ENCODE measurements at places on chromosomes 3 and 15.

DNA sequence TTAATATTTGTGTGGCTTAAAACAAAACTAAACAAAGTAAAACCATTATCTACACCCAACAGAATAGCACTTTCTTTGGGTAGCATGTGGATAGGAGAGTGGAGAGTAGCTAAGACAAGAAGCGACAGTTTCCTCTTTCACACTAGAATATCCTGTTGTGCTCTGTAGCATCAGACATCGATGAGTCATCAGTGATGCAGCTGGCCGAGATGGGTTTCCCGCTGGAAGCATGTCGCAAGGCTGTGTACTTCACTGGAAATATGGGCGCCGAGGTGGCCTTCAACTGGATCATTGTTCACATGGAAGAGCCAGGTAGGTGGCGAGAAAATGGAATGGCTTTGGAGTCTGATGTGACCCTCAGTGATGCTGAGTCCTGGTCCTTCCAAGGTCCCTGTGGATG is 108.1 kb downstream of the USP13 start:
- H3K36me3 ChIP-seq: peaks cover 13% of the 10 kb centered on the region
- no peak overlapping the region for H3K4me3 ChIP-seq
- no peak overlapping the region for H3K27ac ChIP-seq
- no peaks in the 10 kb centered on the region for H3K4me1 ChIP-seq

DNA sequence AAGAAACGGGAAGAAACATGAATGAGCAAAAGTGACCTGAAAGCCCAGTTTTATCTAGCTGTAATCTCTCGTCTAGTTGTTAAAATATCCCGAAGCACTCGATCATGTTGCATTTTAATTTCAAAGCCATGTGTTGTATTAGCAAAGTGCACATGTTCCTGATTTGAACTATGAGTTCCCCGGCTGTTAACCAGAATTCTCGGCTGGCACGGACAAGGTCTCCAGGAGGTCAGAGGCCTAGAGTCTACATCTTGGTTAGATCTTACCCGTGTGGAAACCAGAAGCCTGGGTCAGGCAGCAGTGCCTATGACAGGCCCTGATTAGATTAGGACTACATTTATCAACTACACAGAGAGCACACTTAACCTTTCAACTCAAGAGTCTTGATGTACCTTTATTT is 195.8 kb downstream of the CDIN1 start:
- no peak for DNase-seq
- no peak overlapping the region for H3K27ac ChIP-seq
- no peaks in the 10 kb centered on the region for H3K27me3 ChIP-seq

- H3K4me3 ChIP-seq: no peak overlapping the region
- no peak for DNase-seq
- no peaks in the 10 kb centered on the region for H3K4me1 ChIP-seq
- H3K36me3 ChIP-seq: no peaks in the 10 kb centered on the region
- no peaks in the 10 kb centered on the region for H3K27me3 ChIP-seq
Measured at GRCh38 chr15:35858707-35859106, 312.7 kb upstream of the DPH6 start.

DNA sequence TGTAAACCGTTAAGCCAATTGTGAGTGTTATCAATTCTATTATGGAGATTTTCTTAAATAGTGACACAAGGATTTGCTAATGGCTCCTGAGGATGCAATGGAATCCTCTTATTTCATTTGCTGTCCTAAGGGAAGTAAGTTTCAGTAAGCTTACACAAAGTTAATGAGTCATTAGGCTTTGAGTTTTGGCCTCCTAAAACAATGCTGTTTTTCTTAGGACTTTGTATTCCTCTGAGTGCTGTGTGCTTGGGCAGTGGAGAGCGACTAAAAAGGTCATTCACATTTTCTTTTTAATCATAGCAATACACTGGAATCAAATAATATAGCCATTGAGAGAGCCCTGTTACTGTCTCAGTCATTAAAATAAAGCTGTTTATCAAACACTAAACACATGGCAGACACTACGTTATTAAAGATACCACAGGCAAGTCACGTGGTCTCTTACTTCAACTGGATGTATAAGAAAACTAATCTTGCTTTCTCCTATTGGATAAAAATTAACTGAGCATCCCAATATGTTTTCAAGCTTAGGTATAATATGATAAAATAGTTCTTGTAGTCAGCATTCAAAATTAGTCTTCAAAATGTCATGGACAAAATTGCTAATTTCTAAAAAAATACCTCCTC is 290.8 kb downstream of the NLGN1 start:
- no peaks in the 10 kb centered on the region for H3K27me3 ChIP-seq
- H3K4me1 ChIP-seq: peaks cover 6% of the 10 kb centered on the region
- no peaks in the 10 kb centered on the region for H3K36me3 ChIP-seq
- no peak for DNase-seq

- no peak overlapping the region for H3K27ac ChIP-seq
- H3K4me3 ChIP-seq: no peak overlapping the region
- peaks cover 16% of the 10 kb centered on the region for H3K4me1 ChIP-seq
- DNase-seq: no peak
- H3K36me3 ChIP-seq: no peaks in the 10 kb centered on the region
Measured at GRCh38 chr3:59131016-59131766, 81.4 kb upstream of the CFAP20DC start.

DNA sequence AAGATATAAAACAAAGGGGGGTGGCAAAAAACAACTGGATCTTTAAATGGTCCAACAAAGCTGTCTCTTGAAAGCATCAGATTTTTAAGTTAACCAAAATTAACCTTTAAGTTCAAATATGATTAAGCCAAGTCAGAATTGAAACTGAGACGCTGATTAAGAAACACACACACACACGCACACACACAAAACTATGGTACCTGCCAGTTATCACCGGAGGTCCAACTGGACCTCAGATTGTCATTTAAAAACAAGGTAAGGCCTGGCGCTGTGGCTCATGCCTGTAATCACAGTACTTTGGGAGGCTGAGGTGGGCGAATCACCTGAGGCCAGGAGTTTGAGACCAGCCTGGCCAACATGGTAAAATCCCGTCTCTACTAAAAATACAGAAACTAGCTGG is 10.4 kb downstream of the ARF4 start:
- no peak for DNase-seq
- no peak overlapping the region for H3K4me3 ChIP-seq
- H3K4me1 ChIP-seq: no peaks in the 10 kb centered on the region
- no peaks in the 10 kb centered on the region for H3K27me3 ChIP-seq
- no peak overlapping the region for H3K27ac ChIP-seq
- peaks cover 68% of the 10 kb centered on the region for H3K36me3 ChIP-seq

DNA sequence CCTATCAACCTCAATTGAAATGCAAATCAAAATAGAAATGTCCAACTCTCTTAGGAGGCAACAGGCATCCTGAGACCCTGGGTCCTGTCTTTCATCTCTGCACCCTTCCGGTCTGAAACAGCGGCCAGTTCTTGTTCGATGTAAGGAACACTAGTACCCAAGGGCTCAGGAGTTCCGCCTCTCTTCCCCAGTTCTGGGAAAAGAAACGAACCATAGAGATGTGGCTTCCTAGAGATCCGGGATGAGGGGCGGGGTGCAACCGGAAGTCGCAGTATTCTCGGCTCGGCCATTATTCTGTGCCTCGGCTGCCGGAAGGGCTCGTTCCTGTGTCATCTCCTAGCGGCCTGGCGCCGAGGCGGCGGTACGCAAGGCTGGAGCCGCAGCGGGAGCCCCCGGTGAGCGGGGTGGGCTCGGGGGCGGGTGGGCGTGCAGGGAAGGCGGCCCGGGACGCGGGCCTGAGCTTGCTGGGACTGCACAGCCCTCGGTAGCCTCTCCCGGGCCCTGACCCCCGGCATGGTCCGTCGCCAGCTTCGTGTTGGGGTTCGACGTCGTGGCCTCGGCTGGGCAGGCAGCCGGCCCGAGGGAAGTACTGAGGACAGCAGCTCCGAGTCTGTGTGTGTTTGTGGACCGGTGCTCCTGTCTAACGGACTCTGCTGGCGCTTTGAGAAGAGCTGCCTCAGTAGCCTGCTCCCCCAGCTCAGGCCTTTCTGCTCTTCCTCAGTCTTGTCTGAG is at the start of gene ZNF197:
TSS of gene ZNF197 (plus strand) at position 288 of the 732 bp plus-strand sequence. CDS start 4,119 bp downstream, outside the sequence.
- peak; percentile 86 for DNase-seq
- H3K36me3 ChIP-seq: peaks cover 39% of the 10 kb centered on the region
- peak within 1 kb of the TSS; percentile 82 for H3K27ac ChIP-seq
- peak within 1 kb of the TSS; percentile 82 for H3K4me3 ChIP-seq

DNA sequence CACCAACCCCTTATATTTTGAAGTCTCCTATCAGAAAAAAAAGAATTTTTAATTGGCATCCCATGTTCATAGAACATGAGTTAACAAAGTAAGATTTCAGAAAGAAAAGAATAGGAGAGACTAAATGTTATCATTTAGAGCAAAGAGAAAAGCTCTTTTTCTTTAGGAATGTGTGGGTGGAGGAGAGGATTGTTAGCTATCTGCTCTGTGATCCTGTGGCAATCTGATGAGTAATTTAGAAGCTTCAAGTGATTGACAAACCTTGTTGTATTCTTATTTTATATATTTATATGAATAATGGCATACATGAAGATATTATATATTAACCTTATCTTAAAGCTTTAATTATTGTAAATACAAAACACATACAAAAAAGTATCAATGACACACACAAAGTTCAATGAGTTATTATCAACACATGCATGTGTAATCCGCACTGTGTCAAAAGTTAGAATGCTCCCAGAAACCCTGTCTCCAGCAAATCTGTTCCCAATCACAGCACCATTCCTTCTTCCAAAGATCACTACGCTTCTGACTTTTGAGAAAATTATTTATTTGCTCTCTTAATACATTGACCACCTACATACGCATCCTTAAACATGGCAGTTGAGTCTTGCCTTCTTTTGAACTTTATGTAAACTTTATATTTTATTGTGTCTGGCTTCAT is 907.4 kb downstream of the MCTP2 start:
- H3K36me3 ChIP-seq: no peaks in the 10 kb centered on the region
- no peaks in the 10 kb centered on the region for H3K27me3 ChIP-seq
- no peak overlapping the region for H3K27ac ChIP-seq
- H3K4me3 ChIP-seq: no peak overlapping the region
- no peak for DNase-seq

DNA sequence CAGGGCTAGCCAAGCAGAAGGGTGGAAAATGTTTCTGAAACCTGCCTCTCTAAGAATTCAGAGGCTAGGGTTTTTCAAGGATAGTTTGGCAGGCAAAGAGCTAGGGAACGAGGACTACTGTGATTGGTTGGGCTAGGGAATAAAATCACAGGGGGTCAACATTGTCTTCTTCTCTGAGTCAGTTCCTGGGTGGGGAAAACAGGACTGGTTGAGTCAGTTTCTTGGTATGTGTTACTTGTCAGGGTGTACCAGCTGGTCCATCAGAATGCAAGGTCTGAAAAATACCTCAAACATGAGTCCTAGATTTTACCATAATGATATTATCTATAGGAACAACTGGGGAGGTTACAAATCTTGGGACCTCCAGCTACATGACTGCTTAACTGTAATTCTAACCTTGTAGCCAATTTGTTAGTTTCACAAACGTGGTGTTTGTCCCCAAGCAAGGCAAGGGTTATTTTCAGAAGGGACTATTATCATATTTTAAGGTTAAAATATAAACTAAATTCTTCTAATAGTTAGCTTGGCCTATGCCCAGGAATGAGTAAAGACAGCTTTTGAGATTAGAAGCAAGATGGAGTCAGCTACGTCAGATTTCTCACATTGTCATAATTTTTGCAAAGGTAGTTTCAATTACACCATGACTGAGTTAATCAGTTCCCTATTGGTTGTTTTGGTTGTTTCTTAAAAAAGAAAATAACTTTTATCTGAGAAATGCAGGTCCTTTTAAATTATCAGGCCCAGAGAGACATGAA is 231.5 kb downstream of the ALCAM start:
- H3K36me3 ChIP-seq: no peaks in the 10 kb centered on the region
- H3K4me3 ChIP-seq: no peak overlapping the region
- no peak for DNase-seq
- H3K27me3 ChIP-seq: no peaks in the 10 kb centered on the region

- peaks cover 2% of the 10 kb centered on the region for H3K27me3 ChIP-seq
- no peak overlapping the region for H3K27ac ChIP-seq
- no peak overlapping the region for H3K4me3 ChIP-seq
- H3K4me1 ChIP-seq: peaks cover 7% of the 10 kb centered on the region
Measured at GRCh38 chr3:141405591-141405990, 37.3 kb downstream of the ZBTB38 start.

DNA sequence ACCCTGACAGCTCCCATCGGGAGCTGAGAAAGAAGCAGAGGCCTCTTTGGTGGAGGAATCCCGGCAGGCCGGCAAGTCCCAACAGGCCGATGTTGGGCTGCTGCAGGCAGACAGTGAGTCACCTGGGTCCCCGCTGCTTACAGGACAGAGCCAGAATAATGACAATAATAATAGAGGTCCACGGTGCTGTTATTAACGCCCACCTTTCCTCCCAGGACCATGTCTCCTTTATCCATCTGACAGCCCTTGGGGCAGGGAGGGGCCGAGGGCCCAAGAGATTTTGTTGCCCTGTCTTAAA is 29.3 kb upstream of the MAGEF1 start:
- H3K36me3 ChIP-seq: no peaks in the 10 kb centered on the region
- DNase-seq: no peak
- H3K4me1 ChIP-seq: peaks cover 16% of the 10 kb centered on the region
- H3K27me3 ChIP-seq: no peaks in the 10 kb centered on the region
- H3K27ac ChIP-seq: no peak overlapping the region

DNA sequence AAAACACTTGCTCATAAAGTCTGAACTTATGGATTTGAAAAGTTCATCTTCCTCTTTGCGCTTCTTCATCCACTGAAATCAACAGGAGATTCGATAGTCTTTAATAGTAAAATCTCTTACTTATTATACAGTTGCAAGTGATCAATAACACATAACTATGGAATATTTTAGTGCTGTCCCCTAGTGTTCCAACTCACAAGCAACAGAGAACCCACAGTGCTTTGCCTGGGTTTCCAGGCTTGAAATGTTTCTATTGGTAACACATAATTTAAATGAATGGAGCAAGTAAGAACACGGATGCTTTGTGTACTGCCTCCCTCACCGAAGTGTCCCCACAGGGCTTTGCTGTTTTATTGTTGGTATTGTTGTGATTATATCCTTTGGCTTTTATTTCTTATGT is 93.5 kb downstream of the WDR72 start:
- H3K36me3 ChIP-seq: no peaks in the 10 kb centered on the region
- no peak overlapping the region for H3K4me3 ChIP-seq
- no peak for DNase-seq
- no peaks in the 10 kb centered on the region for H3K4me1 ChIP-seq

DNA sequence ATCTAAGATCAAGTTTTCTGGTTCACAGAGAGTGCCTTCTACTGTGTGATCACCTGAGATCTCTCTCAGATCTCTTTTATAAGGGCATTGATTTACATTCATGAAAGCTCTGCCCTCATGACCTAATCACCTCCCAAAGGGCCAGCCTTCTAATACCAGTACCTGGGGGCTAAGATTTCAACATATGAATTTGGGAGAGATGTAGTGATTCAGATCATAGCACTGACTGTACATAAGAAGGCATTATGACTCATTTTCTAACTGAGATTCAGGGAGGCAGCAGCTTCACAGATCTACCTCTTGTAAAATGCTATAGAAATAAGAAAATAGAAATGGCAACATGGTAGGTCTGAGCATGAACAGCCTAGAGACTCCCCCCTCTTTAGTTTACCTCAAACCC is 39.6 kb downstream of the VGLL3 start:
- peaks cover 2% of the 10 kb centered on the region for H3K4me1 ChIP-seq
- no peaks in the 10 kb centered on the region for H3K27me3 ChIP-seq
- H3K4me3 ChIP-seq: no peak overlapping the region
- DNase-seq: no peak
- H3K27ac ChIP-seq: no peak overlapping the region
- H3K36me3 ChIP-seq: no peaks in the 10 kb centered on the region

GRCh38 chr3:134776518-134776917 is 18.5 kb upstream of the EPHB1 start:
- no peaks in the 10 kb centered on the region for H3K36me3 ChIP-seq
- no peak for DNase-seq
- H3K4me1 ChIP-seq: no peaks in the 10 kb centered on the region
